ENCODE measurements at places on chromosomes 13 and 19.

GRCh38 chr19:35017507-35017906 lies 12.8 kb upstream of the SCN1B start:
- DNase-seq: no peak

DNA sequence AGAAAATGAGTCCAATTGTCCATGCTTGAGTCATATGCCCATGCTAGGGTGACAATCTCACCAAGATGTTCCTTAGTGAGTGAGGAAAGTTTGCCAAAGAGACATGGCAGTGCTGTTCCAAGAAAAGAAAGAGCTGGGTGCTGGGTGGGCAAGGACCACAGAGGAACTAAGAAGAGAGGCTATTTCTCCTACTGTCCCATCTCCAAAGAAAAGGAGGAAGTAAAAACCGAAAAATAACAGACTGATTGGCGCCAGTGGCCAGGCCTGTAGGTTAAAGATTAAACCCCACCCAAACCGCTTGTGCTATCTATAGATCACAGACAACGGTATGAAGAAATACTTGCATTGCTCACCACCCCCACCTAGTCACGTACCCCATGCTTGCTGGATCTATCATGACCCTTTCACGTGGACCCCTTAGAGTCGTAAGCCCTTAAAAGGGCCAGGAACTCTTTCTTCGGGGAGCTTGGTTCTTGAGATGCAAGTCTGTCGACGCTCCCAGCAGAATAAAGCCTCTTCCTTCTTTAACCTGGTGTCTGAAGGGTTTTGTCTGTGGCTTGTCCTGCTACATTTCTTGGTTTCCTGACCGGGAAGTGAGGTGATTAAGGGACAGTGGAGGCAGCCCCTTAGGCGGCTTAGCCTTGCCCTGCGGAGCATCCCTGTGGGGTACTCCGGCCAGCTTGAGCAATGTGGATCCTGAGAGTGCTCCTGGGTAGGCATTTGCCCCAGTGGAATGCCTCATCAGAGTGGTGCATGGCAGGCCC lies 606.5 kb downstream of the UQCRFS1 start:
- no peak for DNase-seq

DNA sequence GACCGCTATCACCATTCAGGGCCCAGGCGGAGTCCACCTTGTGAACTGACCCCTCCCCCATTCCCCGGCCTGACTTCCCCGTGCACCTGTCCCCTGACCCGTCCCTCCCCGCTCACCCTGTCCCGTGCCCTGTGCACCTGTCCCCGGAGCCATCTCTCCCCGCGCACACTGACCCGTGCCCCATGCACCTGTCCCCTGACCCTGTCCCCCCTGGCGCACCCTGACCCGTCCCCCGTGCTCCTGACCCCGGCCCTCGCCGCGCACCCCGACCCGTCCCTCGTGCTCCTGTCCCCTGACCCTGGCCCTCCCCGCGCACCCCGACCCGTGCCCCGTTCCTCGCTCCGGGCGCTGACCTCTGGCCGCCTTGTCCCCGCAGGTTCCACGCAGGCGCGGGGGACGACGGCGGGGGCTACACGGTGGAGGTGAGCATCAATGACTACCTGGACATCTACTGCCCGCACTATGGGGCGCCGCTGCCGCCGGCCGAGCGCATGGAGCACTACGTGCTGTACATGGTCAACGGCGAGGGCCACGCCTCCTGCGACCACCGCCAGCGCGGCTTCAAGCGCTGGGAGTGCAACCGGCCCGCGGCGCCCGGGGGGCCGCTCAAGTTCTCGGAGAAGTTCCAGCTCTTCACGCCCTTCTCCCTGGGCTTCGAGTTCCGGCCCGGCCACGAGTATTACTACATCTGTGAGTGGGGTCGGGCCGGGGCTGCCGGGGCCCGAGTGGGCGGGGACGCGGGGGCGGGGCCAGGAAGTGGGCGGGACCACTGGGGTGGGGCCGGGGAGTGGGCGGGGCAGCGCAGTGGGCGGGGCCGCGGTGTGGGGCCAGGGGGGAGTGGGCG lies 9.7 kb downstream of the EFNA2 start:
- DNase-seq: no peak

- DNase-seq: no peak
Observed at GRCh38 chr13:42549552-42549936, 24.4 kb upstream of the TNFSF11 start.

GRCh38 chr13:68046903-68047302 lies 816.8 kb upstream of the PCDH9 start:
- no peak for DNase-seq

- no peak for DNase-seq
Observed at GRCh38 chr19:3605361-3605760, 1.3 kb downstream of the TBXA2R start.

- no peak for DNase-seq
Observed at GRCh38 chr19:29480507-29480906, 45.3 kb upstream of the VSTM2B start.

Data from ELF-1 (cell line).